ENCODE measurements at places on chromosomes 12 and 14. TPM values are rescaled to one million over a fixed set of nuclear protein-coding genes. Genes with fewer than 3 reads are reported as not detected.

- no peak for DNase-seq
Measured at GRCh38 chr12:89364058-89364457, 11.8 kb upstream of the DUSP6 start.

- DNase-seq = no peak
Measured at GRCh38 chr14:65549429-65549828, 136.9 kb downstream of the FUT8 start.

DNA sequence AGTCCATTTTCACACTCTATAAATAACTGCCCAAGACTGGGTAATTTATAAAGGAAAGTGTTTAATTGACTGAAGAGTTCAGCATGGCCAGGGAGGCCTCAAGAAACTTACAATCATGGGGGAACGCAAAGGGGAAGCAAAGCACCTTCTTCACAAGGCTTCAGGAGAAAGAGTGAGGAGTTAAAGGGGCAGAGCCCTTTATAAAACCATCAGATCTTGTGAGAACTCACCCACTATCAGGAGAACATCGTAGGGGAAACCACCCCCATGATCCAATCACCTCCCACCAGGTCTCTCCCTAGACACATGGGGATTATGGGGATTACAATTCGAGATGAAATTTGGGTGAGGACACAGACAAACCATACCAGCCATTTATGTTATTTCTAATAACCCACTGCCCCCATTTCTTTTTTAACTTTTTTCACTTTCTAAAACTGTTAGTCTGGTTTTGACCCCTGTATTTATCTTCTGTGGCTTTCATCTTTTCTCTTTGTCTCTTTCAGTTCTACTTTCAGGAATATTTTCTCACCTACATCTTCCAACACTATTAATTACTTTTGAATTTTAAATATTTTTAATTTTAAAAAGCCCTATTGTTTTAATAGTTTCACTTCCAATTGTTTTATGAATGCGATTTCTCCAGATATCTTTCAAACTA is 44.5 kb downstream of the WDR89 start:
- no peak for DNase-seq

GRCh38 chr12:128737292-128737966 is 86.3 kb downstream of the SLC15A4 start:
- no peak for DNase-seq

- DNase-seq = no peak
Measured at GRCh38 chr12:21541773-21542172, 15.7 kb downstream of the SPX start.

DNA sequence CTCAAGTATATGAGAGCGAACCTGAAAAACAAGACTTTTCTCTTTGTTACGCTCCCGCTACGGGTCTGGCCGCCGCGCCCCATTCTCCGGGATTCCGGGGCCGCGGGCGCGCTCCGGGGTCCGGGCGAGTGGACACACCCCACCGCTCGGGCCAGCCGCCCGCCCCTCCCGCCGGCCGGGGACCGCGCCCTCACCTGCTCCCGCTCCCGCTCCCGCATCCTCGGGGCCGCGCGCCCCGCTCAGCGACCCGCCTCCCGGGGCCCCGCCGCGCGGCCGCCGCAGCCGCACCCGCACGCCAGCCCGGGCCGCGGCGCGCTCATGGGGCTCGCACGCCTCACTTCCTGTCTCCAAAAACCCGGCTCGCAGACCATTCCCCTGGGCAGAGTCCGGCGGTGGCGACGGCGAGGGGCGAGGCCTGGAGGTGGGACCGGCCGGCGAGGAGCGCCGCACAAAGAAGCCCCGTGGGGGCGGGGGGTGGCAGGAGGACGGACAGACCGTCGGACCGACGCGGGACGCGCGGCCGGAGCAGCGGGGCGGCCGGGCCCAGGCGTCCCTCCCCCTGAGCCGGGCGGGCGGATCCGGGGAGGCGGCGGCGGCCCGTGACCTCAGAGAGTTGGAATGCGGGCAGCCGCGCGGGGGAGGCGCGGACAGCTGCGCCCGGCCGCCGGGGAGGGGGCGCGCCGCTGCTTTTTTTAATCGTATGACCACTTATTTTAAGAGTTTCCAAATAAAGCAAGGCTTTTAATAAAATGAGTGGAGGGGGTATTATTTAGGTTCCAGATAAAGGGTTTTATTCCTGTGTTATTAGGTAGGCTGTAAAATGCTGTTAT is at the start of gene PTPN21:
PTPN21 (minus strand) TSS at position 551 of the 830 bp plus-strand sequence. CDS start 4,590 bp downstream, outside the sequence.
- no peak for DNase-seq

CDCA3 gene
- total RNA-seq = 38.0 TPM
